ENCODE measurements at places on chromosomes 2 and 18. TPM values are rescaled to one million over a fixed set of nuclear protein-coding genes. Genes with fewer than 3 reads are reported as not detected.

GRCh38 chr2:73343992-73344391 lies 41.6 kb upstream of the ALMS1 start:
- no peak for DNase-seq

DNA sequence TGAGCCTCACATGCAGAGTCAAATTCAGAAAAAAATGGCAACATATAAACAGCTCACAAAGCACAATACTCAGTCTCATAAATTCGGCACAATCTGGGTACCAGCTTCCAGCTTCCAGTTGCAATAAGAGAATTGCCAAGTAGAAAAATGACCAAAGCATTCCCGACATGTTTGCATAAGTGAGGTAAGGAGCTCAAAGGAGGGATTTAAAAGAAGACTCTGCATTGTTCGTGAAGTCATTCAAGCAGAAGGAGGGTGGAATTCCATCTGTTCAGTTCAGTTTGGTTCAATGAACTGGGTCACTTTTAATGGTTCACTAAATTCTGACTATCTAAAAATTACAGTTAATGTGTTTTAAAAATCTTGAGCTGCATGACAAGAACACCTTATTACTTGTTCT lies 106.7 kb upstream of the KLHL14 start:
- DNase-seq, result no peak

DNA sequence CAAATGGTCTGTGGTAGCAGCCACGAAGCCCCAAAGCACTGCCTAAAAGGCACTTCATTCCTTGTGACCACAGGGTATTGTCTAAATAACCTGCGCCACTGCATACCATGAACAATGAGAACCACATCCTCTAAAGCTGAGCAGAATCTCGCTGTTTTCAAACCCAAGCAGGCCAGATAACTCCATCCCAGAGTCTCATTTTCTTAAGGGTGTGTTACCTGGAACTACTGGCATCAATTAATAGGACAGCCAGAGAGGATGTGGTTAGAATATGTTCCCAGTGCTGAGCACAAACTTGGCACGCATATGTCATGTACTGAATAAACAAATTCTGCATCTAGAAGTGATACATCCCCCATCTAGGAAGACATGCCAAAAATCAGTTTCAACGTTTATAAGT lies 13.0 kb downstream of the VPS4B start:
- no peak for DNase-seq

ST8SIA5 gene
- 0.19 TPM for polyA plus RNA-seq

CTLA4 gene
- 0.25 TPM for polyA plus RNA-seq

All from urinary bladder (tissue), 4 donors.